ENCODE measurements at places on chromosomes 2 and 18.

DNA sequence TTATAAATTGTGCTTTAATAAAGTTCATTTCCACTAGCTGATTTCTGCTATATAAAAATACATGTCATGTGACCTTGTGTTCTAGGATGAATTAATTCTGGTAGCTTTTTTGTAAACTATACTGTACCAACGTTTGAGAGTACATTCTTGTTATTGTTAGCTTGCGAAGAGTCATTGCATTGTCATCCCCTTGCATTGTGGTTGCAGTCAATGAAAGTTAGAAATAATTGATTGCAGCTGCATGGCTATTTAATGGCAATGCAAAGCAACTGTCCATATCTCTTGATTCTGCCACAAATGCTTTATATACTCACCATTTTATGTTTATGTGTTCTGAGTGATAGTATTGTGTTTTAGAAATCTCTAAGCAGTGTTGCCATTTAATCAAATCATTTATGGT, 91.6 kb downstream of the ZNF407 start:
- DNase-seq, result no peak

DNA sequence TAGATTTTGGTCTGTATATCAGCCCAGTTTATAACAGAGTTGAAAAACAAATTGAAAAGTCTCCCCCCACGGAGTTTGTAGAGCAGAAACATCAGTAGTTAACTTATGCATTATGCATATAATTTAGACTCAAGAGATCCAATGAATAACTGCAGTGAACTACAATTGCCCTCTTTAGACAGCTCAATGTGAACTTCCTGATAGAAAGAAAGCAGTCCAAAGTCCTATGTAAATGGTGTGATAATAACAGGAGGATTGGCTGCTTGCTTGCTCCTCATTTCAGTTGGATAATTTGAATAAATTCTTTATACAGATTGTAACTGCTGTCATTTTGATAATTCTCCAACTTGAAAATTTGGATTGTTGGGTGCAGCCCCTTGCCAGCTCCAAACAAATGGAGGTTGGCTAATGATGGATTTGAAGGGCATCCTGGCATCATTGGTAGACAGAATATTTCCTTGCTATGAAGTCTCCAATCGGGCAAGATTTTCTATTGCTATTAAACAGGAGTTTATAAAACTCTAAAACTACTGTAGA, 297.1 kb downstream of the ASXL3 start:
- DNase-seq, result no peak

- DNase-seq, result no peak
These were observed 4.2 kb upstream of the EGR4 start for GRCh38 chr2:73297586-73297985.

DNA sequence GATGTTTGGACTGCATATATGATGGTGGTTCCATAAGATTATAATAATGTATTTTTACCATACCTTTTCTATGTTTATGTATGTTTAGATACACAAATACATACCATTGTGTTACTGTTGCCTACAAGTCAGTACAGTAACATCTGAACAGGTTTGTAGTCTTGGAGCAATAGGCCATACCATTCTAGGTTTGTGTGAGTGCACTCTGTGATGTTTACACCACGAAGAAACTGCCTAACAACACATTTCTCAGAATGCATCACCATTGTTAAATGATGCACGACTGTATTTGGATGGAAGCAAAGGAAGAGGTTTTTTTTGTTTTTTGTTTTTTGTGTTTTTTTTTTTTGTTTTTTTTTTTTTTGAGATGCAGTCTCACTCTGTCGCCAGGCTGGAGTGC, 9.5 kb downstream of the DUSP19 start:
- DNase-seq, result no peak

DNA sequence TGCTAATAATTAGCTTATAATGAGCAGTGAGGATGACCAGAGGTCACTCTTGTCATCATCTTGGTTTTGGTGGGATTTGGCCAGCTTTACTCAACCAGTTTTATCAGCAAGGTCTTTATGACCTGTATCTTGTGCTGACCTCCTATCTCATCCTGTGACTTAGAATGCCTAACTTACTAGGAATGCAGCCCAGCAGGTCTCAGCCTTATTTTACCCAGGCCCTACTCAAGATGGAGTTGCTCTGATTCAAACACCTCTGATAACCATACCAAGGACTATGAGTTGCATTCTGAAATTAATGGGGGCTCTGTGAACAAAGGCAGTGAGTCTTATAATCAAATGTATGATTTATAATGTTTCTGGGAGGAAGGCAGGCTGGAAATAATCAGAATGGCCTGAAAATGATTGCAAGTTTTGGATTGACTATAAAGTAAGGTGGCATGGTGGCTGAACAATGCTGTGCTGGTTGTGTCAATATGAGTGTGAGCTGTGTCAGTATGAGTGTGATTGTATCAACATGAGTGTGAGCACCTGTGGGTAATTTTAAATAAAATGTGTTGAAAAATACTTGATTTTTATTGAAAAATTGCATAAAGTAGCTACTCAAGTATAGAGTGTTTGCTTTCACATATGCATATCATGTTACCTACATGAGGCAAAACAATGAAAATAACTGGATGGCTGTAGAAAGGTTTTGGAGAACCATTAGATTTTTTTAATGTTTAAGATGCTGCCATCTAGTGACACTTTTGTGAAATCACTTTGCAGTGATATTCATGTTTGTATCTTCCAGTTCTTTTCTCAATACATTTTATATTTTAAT, 103.0 kb downstream of the KYNU start:
- DNase-seq, result no peak

DNA sequence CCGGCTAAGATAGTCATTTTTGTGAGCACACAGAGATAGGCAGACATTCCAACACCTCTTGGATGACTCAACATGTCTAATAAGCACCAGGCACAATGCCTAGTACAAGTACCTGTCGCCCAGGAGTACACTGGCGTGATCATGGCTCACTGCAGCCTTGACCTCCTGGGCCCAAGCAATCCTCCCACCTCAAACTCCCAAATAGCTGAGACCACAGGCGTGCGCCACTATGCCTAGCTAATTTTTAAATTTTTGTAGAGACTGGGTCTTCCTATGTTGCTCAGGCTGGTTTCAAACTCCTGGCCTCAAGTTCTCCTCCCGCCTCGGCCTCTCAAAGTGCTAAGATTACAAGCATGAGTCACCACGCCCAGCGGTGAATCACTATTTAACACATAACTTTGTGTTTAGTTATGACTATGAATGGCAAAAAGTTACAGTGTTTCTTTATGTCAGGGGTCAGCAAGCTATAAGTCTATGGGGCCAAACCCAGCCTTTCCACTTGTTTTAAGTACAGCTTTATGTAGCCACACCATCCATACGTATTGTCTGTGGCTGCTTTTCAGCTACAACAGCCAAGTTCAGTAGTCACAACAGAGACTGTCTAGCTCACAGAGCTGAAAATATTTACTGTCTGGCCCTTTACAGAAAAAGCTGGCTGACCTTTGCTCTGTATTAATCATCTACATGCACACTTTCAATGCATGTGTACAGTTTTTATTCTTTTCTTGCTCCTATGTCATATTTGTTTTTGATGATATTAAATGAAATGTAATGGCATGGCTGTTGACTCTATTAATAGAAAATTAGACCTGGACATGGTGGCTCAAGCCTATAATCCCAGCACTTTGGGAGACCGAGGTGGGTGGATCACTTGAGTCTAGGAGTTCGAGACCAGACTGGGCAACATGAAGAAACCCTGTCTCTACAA, 18.7 kb downstream of the ORC2 start:
- DNase-seq, result no peak

All from NCI-H187 (cell line).